GM20000 (cell line): ENCODE measurements at places on chromosomes 1 and 21.
A peak's percentile ranks its signal among the peaks of the same experiment; 100 is the strongest.

DNA sequence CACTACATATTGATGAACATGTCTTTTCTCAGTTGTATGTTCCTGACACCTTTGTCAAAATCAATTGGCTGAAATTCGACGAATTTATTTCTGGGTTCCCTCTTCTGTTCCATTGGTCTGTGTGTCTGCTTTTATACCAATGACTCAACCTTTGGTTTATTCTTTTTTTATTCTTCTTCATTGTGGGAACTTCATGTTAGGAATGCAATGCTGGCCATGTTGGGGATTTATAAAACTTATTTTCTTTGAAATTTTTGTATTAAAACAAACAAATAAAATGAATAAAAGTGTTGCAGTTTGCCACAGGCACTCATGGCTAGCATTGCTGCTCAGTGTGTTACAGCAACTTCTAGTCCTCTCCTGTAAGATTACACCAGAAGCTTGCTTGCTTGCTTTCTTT is 287.8 kb downstream of the DUSP10 start:
- no peak for DNase-seq

- no peak for DNase-seq
These were observed 24.6 kb upstream of the RUNX3 start for GRCh38 chr1:24954631-24955030.

- DNase-seq = no peak
These were observed 498.3 kb downstream of the ADGRL2 start for GRCh38 chr1:82299056-82299455.

DNA sequence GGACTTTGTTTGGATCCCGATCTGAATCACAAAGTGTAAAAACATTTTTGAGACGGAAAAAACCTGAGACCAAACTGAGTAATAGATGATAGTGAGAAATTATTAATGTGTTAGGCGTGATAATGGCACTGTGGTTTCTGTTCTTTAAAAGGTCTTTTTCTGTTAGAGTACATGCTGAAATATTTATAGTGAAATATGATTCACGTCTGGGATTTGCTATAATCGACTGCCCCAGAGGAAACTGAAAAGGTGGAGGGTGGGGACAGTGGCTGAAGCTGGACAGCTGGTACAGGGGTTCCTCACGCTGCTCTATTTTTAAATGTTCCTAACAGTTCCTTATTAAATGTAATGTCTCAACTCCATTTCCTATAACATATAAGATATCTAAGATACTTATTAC is 11.2 kb downstream of the URB1 start:
- no peak for DNase-seq

GRCh38 chr21:37338671-37339551 is 27.7 kb upstream of the DYRK1A start:
- DNase-seq = no peak

GRCh38 chr1:161962091-161962887 is 61.4 kb downstream of the OLFML2B start:
- DNase-seq = peak; percentile 68

GRCh38 chr1:196098000-196098399 is 510.2 kb downstream of the KCNT2 start:
- DNase-seq = no peak
